Thyroid gland (tissue), 4 donors: ENCODE measurements at places on chromosomes 3 and 15. TPM values are rescaled to one million over a fixed set of nuclear protein-coding genes. Genes with fewer than 3 reads are reported as not detected.
A peak's percentile ranks its signal among the peaks of the same experiment; 100 is the strongest.

- DNase-seq = no peak
These were observed 17.8 kb upstream of the MB21D2 start for GRCh38 chr3:192935441-192935840.

DNA sequence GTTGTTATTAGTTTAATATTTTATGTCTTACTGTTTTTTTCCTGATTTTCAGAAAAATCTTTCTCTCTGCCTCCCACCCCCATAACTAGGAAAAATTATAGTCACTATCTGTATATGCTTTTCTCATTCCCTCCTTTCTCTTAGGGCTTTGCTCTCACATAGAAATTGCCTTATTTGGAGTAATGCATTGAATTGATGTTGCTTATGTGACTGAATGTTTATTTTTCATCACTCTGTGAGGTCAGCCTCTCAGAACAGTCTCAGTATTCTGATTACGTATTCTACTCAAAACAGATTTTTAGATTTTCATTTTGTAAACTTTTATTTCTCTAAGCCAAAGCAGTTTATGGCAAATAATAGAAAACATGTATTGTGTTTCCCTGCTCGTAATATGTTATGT lies 121.0 kb downstream of the SLMAP start:
- no peak for DNase-seq

DNA sequence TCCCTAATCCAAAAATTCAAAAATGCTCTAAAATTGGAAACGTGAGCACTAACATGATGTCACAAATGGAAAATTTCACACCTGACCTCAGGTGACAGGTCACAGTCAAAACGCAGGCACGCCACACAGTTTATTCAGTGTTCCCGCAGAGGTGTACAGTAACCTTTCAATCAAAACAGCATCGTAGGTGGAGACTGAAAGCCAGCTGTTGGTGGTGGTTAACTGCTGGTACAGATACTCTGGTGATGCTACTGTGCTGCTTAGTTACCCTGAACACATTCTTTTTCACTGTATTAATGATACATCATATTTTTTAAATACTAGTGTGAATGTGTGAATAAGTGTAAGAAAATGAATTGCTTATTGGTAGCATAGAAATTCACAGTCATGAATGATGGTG lies 23.8 kb downstream of the RAB11A start:
- DNase-seq = no peak

DNA sequence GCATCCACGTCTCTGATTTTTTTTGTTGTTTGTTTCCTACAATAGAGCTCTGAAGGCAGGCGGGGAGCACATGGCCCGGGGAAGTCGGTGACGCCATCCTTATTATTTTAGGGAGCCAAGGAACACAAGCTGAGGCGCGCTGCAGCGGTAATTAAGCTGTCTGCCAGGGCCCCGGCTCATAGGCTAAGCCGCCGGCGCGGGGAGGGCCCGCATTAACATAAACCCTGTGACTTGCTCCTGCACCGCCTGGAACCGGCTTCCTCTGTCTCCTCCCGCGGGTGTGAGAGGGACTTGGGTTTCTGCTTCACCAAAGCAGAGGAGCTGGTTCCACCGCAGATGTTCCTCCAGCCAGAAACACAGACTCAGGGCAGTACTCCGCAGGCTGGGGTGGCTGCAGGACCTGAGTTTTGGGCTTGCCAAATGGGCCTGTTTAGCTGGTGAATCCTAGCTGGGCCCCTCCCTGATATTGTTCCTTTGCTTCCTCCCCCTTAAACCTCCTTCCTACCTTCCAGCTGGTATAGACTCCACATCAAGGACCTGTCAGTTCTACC lies 25.3 kb downstream of the ANP32A start:
- peak; percentile 95 for DNase-seq

- DNase-seq = no peak
These were observed 11.0 kb upstream of the C15orf61 start for GRCh38 chr15:67509918-67510317.

DNA sequence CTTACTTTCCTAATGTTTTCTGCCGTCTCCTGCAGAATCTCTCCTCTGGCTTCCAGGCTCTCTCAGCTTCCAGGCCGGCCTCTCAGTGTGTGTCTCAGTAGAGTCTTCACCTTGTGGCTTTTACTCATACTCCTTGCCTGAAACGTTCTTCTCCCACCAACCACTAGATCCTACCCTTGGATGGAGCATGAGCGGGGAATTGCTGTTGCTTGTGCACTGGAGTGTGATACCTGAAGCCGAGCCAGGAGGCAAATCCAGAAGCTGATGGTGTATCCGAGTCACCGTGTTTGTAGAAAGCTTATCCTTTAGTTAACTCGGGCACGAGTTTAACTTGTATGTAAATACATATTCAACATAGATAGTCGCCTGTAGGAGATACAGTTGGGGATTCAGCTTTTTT lies 285.0 kb upstream of the C2CD4B start:
- DNase-seq = peak; percentile 65

DNA sequence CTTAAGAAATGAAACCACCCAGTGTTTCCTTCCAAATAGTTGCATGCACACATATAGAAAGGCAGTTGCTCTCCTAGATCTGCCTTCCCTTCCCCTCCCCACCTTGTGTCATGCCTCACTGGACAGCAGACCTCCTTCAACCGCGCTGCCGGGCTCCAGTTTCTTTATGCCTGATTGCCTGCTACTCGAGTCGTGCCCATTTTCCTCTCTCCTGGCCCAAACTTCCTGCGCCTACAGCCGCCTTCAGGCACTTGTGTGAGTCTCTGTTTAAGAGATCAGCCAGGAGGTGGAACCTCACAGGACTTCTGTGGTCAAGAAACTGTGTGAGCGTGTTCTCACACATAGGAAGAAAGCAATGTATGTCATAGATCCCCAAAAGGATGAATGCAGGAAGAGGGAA lies 8.8 kb upstream of the FAM107A start:
- peak; percentile 91 for DNase-seq

GRCh38 chr3:33392703-33393125 lies 47.5 kb downstream of the UBP1 start:
- no peak for DNase-seq

DNA sequence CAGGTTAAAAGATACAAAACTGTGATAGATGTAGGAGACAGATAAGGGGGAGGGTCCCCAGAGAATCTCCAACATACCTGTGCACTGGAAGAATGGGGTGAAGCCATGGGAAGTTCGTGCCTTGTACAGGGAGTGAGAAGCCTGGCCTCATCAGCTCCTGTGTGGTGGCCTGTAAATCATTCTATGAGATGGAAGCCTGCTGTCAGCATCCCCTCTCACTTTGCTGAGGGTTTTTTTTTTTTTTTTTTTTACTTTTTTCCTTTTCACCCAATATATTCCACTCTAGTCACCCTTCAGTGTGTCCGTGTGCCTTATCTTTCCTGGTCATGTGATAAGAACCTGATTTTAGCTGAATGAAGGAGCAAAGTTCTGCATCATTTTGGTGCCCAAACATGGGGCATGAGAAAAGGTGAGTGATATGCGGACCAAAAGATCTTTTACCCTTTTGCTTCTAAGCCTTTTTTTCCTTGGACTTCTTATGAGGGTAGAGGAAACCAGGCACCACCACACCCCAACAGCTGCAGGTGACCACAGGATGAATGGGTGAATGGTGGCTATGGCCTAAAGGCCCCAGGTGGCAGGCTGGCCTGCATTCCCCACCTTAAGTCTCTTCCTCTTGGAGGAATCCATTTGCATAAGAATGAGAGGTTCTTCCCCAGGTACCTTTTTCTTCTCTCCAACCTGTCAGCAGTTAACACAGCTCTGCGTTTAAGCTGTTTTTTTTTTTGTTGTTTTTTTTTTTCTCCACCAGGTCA lies 1345.0 kb downstream of the NSUN3 start:
- no peak for DNase-seq

GRCh38 chr3:51948016-51948580 lies 5.9 kb downstream of the PARP3 start:
- no peak for DNase-seq

- no peak for DNase-seq
These were observed 161.8 kb upstream of the IQSEC1 start for GRCh38 chr3:13235079-13235478.

DNA sequence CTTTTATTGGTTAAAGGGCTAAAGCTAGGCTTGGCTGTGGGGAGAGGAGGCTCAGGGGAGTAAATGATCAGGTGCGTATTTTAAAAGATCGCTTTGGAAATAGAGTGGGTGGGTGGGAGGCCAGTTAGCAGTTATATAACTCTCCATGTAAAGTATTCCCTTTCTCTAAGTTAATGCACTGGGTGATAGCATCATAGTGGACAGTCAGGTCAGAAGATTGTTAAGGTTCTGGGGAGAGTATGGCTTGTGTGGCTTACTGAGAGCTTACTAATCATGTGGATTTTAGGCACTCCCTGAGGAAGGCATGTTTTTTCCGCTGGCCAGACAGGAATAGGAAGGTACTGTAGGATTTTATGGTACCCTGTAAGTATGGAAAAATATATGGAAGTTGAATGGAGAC lies 6.3 kb upstream of the EIF3J start:
- no peak for DNase-seq

DNA sequence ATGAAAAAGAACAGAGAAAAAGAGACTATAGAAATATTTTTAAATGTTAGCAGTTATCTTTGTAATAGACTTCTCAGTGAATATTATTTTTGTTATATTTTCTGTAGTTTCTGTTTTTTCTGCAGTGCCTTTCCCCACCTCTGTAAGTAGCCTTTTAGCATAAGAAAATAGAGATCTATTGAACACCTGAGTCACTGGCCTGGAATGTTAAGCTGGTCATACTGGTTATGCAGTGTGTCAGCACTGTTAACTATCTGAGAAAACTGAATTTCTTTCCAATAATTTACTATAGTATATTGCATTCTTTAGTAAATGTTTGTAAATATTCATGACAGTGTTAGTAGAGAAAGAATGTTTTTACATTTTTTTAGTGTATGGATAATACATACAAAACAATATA lies 79.8 kb downstream of the NECTIN3 start:
- peak; percentile 31 for DNase-seq

DNA sequence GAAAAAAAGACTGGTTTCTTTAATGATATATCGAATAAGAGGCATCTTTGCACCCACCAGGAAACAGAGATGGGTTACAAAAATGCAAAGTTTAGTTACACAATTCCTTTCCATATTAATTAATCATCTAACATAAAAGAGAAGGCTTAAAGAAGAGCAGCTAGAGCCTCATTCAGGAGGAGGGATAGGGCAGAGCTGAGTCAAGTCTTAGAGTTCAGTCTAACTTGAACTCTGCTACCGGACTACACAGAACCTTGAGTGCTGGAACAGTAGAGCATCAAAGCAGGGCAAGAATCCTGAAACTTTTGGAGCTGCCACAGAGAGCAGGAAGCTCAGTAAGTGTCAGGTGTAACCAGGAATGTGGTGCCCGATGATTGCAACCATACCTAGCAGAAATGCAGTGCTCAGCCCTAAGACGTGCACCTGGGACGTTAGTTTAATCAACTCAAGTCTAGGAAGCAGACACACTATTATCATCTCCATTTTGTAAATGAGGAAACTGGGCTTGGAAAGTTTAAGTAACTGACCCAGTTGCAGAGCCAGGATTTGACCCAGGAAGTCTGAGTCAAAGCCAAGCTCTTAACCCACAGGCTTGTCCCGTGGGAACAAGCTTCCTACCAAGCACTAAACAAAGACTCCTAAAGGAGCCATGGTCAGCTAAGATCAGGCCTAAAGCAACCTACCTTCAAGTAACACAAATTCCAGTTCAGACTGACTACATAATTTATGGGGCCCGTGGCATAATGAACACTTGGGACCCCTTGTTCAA lies 187.4 kb downstream of the FOXP1 start:
- no peak for DNase-seq

GRCh38 chr3:77150759-77151158 lies 110.9 kb downstream of the ROBO2 start:
- no peak for DNase-seq

DNA sequence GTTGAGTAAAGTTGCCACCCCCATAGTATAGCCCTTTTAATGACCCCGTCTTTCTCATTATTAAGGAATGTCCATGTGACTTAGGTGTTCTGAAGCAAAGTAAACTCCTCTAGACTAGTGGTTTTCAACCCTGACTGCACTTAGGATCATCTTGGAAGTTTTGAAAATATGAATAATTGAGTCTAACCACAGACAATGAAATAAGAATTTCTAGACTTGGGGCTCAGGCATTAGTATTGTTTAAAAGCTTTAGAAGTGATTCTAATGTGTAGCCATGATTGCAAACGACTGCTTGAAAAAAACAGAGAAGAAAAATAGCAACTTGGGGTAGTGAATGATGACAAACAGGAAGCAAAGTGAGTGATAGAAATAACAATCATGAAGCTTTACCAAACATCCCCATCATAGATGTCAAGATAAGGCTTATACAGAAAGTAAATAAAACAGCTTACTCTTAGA lies 35.0 kb downstream of the ALCAM start:
- DNase-seq = no peak

DNA sequence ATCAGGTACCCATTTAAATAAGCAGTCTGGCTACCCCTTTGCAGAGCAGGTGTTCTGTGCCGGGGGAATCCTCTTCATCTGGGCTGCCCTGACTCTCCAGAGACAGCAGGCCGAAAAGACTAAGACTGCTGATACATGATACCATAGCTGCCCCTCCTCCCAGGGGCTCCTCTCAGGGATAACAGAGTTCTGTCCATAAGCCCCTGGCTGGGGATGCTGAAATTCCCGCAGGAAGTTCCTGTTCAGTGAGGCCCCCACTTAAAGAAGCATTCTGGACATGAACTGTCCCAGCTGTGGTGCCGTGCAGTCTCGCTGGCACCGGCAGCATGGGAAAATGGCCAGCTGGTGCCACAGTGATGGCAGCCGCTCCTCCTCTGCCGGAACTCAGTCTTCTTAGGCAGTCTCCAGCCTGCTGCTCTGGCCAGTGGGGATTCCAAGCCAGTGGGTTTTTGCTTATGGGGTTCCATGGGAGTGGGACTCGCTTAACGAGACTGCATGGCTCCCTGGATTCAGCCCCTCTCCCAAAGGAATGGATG lies 1026.2 kb downstream of the NAALADL2 start:
- DNase-seq = no peak

DNA sequence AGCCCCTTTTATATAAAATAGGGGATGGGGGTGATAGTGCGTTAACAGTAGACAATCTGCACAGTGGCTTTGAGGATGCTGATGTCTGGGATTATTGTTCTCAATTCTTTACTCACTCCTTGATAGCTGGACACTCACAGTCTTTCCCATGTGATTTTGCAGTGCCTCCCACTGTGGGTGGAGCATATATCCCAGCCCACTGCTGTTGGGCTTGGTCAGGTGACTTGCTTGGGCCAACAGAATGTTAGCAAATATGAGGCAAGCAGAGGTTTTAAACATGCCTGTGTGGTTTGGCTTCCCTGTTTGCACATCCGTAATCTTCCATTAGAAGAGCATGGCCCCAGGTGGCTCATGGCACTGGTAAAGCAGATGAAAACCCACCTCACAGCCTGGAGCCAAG lies 46.5 kb downstream of the CPA3 start:
- DNase-seq = no peak

- DNase-seq = no peak
These were observed 636.2 kb downstream of the NAALADL2 start for GRCh38 chr3:175495331-175495730.

The TMIE gene
- total RNA-seq = 0.83 TPM

The TMOD2 gene
- total RNA-seq = 7.1 TPM

The C3orf18 gene
- 20.4 TPM for total RNA-seq

The ASB14 gene
- not detected for total RNA-seq

The SH2D7 gene
- not detected for total RNA-seq

The TM6SF1 gene
- total RNA-seq = 14.0 TPM

The LXN gene
- total RNA-seq = 42.3 TPM

The CELF6 gene
- total RNA-seq = 4.9 TPM

The KBTBD13 gene
- total RNA-seq = not detected

The FGF7 gene
- total RNA-seq = 61.4 TPM

The CLDN18 gene
- not detected for total RNA-seq

The ATP8B4 gene
- total RNA-seq = 5.2 TPM

The PLD1 gene
- total RNA-seq = 21.0 TPM

The FES gene
- 34.1 TPM for total RNA-seq

The GOLGA8S gene
- 3.1 TPM for total RNA-seq

The DPPA2 gene
- not detected for total RNA-seq

The ESYT3 gene
- 19.9 TPM for total RNA-seq
